ENCODE measurements at places on chromosomes 13 and 19.

- no peak for DNase-seq
Measured at GRCh38 chr13:51925865-51926527, 64.2 kb downstream of the CCDC70 start.

DNA sequence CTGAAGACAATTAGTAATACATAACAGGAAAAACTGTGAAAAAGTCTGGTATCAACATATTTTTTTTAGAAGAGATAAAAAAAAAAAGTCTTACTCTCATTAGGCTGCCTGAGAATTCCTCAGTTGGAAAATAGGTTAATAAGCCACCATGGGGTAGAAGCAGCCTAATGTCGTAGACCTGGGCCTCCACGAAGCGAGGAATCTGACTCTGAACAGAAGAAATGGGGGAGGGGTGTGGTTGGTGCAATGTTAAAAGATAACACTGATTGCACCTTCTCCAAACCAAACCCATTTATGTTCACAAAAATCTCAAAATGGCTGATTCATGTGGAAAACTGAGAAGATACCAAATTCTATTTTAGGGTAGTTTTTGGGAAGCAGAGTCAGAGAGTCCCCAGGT, 62.4 kb downstream of the MPHOSPH8 start:
- no peak for DNase-seq

DNA sequence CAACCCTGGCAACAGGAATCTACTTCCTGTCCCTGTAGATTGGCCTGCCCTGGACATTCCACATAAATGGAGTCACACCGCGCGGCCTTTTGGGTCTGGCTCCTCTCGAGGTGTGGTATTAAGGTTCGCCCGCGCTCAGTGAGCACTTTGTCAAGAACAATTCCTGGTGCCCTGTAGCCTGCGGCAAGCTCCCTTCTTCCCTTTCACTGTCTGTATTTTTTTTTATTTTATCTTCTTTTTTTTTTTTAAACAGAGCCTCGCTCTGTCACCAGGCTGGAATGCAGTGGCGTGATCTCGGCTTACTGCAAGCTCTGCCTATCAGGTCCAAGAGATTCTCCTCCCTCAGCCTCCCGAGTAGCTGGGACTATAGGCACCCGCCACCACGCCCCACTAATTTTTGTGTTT, 28.3 kb downstream of the PEX11G start:
- DNase-seq, result no peak

DNA sequence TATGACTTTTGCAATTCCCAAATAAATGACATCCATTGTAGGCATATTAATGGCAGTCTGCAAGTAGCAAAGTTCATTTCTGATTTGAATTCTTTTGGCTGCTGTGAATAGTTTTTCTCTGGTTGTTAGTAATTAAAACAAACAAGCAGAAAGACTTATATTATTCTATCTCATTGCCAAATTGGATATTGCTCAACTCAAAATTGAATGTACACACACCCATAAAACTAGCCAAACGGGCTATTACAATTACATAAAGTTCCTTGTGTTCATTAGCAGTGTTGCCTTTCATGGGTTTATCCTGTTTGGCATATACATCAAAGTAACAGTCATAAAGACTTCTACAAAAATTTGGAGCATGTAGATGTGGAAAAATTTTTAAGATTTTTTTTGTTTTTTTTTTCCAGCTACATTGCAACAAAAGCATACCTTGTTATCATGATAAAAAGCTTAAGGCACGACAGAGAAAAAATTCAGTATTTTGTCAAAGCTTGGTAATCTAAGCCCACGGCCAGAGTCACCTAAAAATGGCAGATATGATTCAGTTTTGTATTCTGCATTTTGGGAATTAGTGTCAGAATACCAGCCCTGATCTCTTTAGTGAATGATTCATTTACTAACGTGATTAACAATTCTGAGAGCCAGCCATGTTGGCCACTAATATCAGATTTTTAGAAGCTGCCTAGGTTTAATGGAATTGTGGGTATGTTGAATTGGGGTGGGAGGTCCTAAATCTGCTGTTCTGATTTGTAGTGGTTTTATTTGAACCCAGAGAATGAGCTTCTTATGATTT, 108.4 kb downstream of the KLF5 start:
- DNase-seq, result no peak

DNA sequence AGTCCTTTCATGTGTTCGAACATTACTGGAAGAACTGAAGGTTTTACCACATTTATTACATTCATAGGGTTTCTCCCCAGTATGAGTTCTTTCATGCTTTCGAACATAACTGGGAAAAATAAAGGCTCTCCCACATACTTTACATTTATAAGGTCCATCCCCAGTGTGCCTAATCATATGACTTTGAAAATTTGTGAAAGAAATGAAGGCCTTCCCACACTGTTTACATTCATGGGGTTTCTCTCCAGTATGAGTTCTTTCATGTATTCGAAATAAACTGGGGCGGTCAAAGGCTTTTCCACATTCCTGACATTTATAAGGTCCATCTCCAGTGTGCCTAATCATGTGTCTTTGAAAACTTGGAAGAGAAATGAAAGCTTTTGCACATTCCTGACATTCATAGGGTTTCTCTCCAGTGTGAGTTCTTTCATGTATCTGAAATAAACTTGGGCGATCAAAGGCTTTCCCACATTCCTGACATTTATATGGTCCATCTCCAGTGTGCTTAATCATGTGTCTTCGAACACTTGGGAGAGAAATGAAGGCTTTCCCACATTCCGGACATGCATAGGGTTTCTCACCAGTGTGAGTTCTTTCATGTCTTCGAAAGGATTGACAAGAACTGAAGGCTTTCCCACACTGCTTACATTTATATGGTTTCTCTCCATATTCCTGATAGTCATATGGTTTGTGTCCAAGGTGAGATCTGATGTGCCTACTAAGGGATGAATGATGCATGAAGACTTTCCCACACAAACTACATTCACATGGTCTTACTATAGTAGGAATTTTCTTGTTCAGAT, 24.0 kb downstream of the ZNF564 start:
- DNase-seq, result no peak

DNA sequence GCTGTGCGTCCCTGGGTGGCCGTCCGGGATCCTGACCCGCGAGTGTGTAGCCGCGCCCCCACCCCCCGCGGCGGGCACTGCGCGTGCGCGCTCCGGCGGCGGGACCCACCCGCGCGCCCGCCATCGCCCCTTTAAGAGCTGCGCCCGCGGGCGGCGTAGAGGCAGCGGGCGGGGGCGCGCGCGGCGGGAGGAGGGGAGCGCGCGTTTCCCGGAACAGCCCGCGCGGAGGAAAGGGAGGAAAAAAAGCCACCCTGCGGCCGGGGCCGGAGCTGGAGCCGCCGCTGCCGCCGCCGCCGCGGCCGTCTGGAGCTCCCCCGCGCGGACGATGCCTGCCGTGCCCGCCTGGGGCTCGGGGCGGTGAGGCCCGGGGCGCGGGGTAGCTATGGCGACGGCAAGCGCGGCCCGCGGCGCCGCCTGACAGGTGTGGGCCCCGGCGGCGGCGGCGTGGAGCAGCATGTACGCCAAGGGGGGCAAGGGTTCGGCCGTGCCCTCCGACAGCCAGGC, at the start of gene SSBP4:
SSBP4 (plus strand) TSS at position 204 of the 504 bp plus-strand sequence; CDS start at position 455, 251 bp downstream.
- no peak for DNase-seq

GRCh38 chr19:15612342-15612741, 2.7 kb upstream of the CYP4F8 start:
- DNase-seq, result no peak

GRCh38 chr13:45851171-45851921, at the start of gene SIAH3:
TSS of gene SIAH3 (minus strand) at chr13:45851753. CDS start at chr13:45851629, 124 bp downstream.
- no peak for DNase-seq

GRCh38 chr13:80000684-80001509, 340.0 kb downstream of the SPRY2 start:
- DNase-seq, result no peak

GRCh38 chr13:64770743-64771142, 2459.4 kb downstream of the PCDH9 start:
- DNase-seq, result no peak

- no peak for DNase-seq
Measured at GRCh38 chr19:38268539-38268938, 4.2 kb downstream of the SPINT2 start.

- no peak for DNase-seq
Measured at GRCh38 chr13:94400874-94401273, 78.6 kb downstream of the DCT start.

DNA sequence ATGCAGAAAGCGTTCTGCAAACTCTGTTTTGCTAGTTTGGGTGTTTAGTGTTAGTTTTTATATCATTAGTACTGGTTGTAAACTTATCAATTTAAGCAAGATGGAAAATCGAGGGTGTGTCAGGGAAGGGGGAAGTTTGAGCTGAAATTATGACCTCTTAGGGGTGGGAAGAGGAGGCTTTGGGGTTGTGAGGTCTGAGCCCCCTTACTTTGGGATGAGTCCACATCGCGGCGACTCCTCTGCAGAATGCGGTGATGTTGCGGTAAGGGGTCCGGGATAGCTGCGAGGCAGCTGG, 743 bp upstream of the NDUFS7 start:
- DNase-seq, result peak; percentile 26

DNA sequence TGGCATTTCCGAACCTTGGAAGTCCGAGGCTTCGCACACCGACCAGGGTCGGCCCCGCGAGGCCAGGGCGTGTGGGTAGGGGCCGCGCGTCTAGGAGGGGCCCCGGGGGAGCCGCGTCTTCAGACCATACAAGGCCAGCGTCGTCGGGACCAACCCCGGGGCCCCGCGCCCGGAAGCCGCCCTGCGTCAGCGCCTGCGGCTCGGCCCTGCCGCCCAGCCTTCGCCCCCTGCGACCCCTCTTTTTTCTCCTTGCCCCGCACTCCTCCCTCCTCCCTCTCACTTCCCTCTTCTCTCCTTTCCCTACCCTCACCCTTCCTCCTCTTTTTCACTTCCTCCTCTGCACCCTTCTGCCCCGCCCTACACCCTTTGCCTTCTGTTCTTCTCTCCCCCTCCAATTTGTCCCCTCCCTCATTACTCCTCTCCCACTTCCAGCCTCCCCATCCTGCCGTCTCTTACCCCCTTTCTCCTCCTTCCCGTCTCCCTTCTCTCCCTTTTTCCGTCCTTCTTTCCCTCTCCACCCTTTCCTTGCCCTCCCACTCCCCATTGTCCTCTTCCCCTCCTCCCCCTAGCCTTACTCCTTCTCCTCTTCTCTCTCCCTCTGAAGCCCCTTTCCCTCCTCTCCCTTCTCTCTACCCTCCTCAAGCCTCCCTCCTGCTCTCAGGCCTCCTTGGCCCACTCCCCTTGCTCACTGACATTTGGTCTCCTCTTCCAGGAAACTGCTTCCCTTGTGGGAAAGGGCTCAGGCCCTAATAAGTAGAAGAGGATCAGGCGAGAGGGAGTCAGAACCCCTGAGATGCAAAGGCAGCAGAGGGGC, 2.2 kb upstream of the PLEKHG2 start:
- no peak for DNase-seq

DNA sequence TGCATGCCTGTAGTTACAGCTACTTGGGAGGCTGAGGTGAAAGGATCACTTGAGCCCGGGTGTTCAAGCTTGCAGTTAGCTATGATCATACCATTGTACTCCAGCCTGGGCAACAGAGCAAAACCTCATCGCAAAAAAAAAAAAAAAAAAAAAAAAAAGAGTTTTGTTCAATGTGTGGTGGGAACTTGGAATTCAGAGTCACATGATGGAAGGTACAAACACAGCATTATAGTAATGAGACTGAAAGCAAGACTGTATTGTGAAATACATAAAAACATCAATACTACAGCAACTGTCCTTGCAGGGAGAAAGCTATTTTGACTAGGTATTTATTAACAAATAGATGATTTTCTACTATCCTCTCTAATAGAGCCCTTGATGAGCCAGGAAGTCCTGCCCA, 393.2 kb downstream of the DLEU7 start:
- no peak for DNase-seq

DNA sequence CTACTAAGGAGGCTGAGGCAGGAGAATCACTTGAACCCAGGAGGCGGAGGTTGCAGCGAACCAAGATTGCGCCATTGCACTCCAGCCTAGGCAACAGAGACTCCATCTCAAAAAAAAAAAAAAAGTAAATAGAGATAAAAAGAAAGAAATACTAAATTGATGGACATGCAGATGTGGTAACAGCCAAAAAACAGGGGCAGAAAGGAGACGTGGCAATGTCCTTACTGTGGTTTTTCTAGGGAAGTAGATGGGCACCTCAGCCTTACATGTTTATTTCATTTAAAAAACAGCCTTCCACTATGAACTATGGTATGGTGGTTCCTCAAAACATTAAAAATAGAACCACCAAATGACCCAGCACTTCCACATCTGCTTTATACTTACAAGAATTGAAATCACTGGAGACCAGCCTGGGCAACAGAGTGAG, 6.5 kb upstream of the EIF3G start:
- DNase-seq, result no peak

GRCh38 chr13:30165796-30166195, 141.6 kb downstream of the KATNAL1 start:
- DNase-seq, result no peak

GRCh38 chr13:30850204-30850866, 55.7 kb upstream of the MEDAG start:
- no peak for DNase-seq

DNA sequence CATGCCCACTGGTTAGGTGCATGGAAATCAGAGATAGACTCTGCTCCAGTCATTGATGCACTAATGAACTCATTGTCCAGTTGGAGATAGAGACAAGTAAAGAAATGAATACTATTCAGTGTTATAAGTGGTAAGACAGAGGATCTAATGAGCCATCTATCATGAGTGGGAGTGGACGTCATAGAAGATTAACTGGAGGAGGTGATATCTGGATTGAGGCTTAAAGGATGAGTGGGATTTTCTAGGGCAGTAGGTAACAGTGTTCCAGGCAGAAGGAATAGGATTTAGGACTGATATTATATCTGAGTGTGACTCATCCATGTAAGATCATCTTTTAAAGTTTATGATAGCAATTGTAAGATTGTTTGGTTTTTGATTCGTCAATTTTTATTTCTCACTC, 152.2 kb upstream of the CSNK1A1L start:
- no peak for DNase-seq

DNA sequence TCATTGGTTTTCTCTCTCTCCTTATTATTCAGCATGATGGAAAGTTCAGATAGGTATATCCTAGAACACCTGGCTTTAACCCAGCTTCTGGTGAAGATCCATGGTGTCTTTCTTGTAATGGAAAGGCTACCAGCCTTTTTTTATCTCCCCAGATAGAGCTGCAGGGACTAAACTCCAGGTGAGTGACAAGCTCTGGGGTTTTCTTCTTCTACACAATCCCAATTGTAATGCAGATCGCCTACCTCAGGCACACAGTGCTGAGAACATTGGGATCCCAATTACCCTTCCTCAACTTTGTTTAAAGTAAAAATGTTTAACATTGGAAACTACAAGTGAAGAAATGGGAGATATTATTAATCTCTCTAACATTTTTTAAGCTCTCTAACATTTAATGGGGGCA, 1851.7 kb downstream of the PCDH9 start:
- DNase-seq, result no peak

GRCh38 chr19:15096223-15096622, 11.0 kb upstream of the SYDE1 start:
- DNase-seq, result no peak

GRCh38 chr13:56687131-56687530, 453.6 kb upstream of the PRR20A start:
- DNase-seq, result no peak

GRCh38 chr13:52359534-52359933, 46.4 kb downstream of the THSD1 start:
- DNase-seq, result no peak

- DNase-seq, result no peak
Measured at GRCh38 chr13:42125046-42125445, 76.6 kb downstream of the DGKH start.

- no peak for DNase-seq
Measured at GRCh38 chr19:35034005-35034502, 3.8 kb downstream of the SCN1B start.
